ENCODE measurements at places on chromosomes 3 and 15.

DNA sequence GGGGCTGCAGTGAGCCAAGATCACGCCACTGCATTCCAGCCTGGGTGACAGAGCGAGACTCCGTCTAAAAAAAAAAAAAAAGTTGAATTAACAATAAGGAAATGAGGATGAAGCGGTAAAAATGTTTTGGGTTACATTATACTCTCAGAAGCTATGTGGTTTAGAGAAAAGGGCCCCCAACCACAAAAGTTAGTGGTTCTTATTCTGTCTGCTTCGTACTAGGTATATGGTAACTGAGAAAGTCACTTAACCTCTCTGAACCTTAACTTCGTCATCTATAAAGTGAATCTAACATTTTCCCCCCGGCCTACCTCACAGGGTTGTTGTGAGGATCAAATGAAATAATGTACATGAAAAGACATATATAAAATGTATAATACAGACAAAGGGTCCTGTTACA, 38.4 kb upstream of the EHHADH start:
- DNase-seq, result no peak

DNA sequence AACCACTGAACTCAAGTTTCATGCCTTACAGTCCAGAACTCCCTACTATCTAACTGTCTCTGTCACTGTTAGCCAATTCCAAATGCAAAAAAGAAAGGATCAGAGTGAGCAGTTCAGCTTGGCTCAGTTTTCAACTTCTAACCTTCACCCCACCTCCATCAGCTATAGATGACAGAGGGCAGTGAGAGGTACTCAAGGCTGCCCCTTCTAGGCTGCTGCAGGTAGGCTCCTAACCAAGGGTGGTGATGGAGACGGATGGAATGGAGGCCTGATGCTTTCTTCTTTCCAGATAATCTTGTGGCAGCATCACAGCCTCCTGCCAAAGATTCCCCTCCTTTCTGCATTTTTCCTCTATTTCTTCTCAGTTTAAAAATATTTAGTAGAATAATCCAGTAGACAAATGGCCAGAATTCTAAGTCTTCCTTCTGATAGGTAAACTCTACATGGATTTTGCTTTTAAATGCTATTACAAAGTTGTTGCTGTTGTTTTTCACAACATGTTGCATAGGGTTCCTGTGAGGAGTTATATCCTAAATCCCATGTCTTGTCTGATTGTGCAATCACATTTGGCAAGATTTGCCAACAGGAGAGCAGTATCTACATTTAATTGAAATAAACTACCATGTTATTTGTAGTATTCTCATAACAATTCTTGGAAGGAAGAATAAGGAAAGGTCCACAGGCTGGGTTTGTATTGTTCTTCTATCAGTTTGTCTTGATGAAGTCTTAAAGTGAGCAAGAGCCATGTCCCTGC, 301.6 kb upstream of the TRIM42 start:
- no peak for DNase-seq

DNA sequence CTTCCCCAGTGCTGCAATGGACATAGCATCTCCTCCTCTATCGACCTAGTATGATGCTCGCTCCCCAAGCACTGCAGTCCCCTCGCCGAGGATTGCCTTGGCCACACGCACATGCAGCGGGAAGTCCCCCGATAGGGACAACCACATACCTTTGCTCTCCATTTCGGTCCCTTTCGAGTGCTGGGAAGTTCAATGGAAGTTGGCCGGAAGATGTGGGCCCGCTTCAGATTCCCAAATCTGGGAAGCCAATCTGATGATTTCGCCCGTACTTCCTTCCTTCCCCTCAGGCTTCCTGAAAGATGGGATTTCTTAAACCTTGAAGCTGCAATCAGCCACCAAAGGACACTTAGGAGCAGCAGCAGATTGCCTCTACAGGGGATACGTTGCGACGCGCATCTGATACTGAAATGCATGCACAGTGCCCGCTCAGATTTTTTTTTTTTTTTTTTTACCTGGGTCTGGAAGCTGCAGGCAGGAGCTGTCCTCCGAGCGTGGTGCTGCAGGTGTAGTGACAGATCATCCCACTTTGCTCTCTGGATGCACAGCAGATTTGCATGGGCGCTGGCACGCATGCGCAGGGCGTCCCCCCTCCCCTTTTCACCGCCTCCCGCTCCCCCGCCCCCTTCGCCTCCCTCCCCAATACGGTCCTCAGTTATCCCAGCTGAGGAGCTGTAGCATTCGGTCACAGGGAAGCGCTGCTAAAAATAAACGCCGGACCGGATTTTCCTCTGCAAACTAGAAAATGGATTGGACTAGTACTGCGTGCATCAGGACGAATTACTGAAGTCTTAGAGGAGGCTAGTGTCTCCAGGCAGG, at the start of gene FGF12:
Gene FGF12, minus strand, starts transcription at position 510 of the 816 bp plus-strand sequence.
- no peak for DNase-seq

- DNase-seq, result no peak
These were observed 127.1 kb upstream of the SMAD3 start for GRCh38 chr15:66938114-66938830.

- DNase-seq, result no peak
These were observed 2.7 kb downstream of the CDV3 start for GRCh38 chr3:133576169-133576568.

DNA sequence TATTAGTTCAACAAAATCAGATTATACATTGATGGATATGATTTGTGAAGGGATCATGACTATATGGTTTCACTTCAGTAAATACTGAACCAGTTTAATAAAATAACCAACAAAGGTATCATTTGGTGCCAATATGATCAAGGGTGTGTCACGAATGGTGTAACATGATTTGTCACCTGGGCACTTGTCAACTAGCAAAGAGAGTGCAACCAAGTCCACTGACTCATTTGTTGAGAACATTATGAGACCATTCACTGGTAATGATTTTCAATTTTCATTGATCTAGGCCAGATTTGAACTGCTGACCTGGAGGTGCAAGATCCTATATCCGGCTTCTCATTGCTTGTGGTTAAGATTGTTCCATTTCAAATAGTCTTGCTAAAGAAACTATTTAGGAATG, 1037.9 kb downstream of the ROBO2 start:
- no peak for DNase-seq

Data from T-helper 2 cell (primary cell).